Right renal cortex interstitium (tissue), 3 donors: ENCODE measurements at places on chromosomes 5 and 9. TPM values are rescaled to one million over a fixed set of nuclear protein-coding genes. Genes with fewer than 3 reads are reported as not detected.

TLX3 gene
- not detected for polyA plus RNA-seq

RLN2 gene
- 3.0 TPM for polyA plus RNA-seq

SLC36A2 gene
- polyA plus RNA-seq: 5.7 TPM

GRCh38 chr9:32584784-32585183, 11.8 kb upstream of the NDUFB6 start:
- DNase-seq: no peak

- no peak for DNase-seq
Measured at GRCh38 chr9:110065532-110065931, 142.4 kb downstream of the C9orf152 start.

DNA sequence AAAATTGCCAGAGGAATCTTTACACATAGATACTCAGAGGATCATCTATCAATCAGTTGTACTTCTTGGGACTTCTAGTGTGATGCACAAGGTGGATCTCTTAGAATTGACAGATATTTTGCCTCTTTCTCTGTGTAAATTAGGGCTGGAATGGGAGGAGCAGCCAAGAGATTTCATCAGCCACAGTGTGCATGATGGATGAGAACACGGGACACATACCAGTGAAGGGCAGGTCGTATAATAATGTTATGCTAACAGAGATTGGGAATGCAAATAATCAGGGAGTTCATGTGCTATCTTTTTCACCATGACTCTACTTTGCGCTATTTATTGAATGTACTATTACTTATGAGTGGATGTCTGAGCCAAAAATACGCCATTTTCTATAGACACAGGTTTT, 43.3 kb upstream of the ISOC1 start:
- DNase-seq: no peak

DNA sequence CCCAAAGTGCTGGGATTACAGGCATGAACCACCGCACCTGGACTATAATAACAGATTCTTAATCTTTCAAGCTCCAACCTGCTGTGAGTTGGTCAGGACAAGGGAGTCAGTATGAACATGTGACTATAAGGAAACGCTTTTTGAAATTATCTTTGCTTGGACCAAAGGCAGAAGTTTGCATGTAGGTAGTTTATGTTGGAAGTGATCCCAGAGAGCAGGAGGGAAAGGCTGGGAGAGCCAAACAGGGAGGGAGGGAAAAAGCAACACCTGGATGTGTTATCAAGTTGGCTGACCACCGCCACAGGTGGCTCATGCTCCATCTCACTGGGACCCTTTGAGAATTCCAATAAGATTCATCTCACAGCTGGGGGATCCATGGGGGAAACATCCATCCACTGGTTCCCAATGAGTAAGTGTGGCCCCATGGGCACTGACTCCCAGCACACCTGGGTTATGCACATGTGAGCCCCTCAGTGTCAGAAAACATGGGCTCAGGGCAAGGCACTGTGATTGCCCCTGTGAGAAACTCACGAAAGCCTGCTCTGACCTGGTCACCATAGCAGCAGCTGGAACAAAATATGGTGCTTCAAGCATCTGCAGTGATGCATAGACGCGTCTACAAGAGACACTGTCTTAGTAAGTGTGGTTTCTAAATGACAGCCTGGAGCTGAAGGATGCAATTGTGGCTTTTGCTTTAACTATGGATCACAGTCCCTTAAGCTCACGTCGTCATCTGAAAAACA, 62.1 kb downstream of the ARSB start:
- DNase-seq: no peak

DNA sequence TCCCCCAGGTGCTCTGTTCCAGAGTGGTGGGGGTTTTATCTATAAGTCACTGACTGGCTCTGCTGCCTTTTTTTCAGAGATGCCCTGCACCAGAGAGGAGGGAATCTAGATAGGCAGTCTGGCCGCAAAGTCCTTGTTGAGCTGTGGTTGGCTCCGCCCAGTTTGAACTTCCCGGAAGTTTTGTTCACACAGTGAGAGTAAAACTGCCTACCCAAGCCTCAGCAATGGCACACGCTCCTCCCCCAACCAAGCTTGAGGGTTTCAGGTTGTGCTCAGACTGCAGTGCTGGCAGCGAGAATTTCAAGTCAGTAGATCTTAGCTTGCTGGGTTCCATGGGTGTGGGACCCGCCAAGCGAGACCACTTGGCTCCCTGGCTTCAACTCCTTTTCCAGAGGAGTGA, 1428.6 kb downstream of the MAT2B start:
- no peak for DNase-seq

- no peak for DNase-seq
Measured at GRCh38 chr5:6772886-6773285, 59.7 kb downstream of the TENT4A start.
